NCI-H524 treated with DMSO at 0.1 percent for 48 hours (cell line): ENCODE measurements at places on chromosomes 16 and 17.

DNA sequence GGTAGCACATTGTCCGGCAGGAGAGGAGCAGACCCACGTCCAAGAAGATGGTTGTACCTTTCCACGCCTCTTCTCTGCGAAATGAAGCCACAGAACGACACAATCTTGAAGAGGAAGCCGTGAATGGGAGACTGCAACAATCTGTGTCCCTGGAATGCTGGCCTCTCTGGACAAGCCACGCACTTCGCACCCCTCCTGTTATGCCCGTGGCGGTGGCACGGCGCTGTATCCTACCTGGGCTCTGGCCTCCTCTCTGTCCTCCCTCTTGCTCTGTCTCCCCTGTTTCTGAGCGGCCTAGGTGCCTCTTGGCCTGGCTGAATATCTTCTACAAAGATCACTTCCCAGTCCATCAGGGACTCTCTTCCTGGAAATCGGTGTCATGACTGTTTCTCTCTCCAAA, 717.8 kb downstream of the KCNJ18 start:
- DNase-seq, result no peak

- DNase-seq, result no peak
These were observed 29.4 kb downstream of the IRF8 start for GRCh38 chr16:85928401-85928820.

DNA sequence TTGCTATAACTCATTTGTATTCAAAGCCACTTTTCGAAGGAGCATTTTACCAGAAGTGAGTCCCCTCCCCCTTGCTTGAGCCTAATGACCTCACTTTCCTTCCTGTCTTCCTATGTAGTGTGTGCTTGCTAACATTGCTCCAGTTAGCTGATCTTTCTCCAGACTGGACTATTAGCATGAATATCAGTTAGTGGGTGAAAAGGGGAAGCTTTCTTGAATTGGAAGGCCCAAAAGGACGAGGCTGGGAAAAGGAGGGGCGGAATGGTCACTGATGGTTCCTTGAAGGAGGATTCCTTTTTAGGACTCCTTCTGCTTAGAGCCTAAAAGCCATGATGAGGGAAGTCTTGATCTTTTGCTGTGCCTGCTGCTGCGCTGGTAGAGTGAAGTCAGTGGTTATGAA, 11.9 kb downstream of the MAP3K3 start:
- DNase-seq, result no peak

GRCh38 chr16:60110531-60110930, 1376.4 kb upstream of the GOT2 start:
- no peak for DNase-seq

GRCh38 chr16:27405546-27406451, 3.8 kb downstream of the IL21R start:
- no peak for DNase-seq

- no peak for DNase-seq
These were observed 6.9 kb upstream of the SNF8 start for GRCh38 chr17:48951572-48951971.

- DNase-seq, result no peak
These were observed 19.7 kb downstream of the PHAF1 start for GRCh38 chr16:67129422-67129821.

GRCh38 chr16:58649707-58650106, 20.1 kb upstream of the CNOT1 start:
- DNase-seq, result no peak

GRCh38 chr17:17816240-17816814, 20.5 kb downstream of the SREBF1 start:
- DNase-seq, result no peak

GRCh38 chr17:76134911-76135809, 5.9 kb downstream of the FOXJ1 start:
- no peak for DNase-seq

- no peak for DNase-seq
These were observed at the start of the genes GPS1 and RFNG for GRCh38 chr17:82051776-82052637. Gene GPS1, plus strand, starts transcription at chr17:82051898. Its CDS starts 34 bp downstream, at chr17:82051932. Gene RFNG, minus strand, starts transcription at chr17:82051811. Its CDS starts 45 bp downstream, at chr17:82051766.

DNA sequence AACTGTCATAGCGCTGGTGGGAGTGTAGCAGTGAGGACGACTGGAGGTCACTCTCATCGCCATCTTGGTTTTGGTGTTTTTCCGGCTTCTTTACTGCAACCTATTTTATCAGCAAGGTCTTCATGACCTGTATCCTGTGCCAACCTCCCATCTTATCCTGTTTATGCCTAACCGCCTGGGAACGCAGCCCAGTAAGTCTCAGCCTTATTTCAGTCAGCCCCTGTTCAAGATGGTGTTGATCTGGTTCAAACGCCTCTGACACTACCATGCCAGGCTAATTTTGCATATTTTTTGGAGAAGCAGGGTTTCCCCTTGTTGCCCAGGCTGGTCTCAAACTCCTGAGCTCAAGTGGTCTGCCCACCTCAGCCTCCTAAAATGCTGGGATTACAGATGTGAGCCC, 179.8 kb upstream of the HSBP1 start:
- DNase-seq, result no peak

- DNase-seq, result no peak
These were observed 245.4 kb downstream of the NTN1 start for GRCh38 chr17:9266697-9267117.

- DNase-seq, result no peak
These were observed 244.4 kb downstream of the HS3ST3B1 start for GRCh38 chr17:14545156-14545906.

GRCh38 chr16:67928561-67929364, 2.9 kb downstream of the CTRL start:
- DNase-seq, result no peak

DNA sequence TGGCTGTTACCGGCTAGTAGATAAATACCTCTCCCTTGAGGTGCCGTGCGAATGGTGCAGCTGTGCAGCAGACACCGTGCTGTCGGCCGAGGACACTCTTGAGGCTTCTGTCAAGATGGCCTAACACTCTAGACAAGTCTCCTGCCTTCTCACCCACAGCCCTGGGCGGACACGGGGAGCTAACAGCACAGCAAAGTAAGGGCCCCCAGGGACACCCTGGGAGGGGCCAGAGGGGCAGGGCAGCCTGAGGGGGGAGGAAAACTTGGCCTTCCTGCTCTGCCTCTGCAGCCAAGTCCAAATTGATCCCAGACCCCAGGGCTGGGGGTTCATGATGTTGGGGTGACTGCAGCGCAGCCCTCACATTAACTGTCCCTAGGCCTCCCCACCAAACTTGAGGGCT, 210.2 kb downstream of the RPTOR start:
- no peak for DNase-seq

DNA sequence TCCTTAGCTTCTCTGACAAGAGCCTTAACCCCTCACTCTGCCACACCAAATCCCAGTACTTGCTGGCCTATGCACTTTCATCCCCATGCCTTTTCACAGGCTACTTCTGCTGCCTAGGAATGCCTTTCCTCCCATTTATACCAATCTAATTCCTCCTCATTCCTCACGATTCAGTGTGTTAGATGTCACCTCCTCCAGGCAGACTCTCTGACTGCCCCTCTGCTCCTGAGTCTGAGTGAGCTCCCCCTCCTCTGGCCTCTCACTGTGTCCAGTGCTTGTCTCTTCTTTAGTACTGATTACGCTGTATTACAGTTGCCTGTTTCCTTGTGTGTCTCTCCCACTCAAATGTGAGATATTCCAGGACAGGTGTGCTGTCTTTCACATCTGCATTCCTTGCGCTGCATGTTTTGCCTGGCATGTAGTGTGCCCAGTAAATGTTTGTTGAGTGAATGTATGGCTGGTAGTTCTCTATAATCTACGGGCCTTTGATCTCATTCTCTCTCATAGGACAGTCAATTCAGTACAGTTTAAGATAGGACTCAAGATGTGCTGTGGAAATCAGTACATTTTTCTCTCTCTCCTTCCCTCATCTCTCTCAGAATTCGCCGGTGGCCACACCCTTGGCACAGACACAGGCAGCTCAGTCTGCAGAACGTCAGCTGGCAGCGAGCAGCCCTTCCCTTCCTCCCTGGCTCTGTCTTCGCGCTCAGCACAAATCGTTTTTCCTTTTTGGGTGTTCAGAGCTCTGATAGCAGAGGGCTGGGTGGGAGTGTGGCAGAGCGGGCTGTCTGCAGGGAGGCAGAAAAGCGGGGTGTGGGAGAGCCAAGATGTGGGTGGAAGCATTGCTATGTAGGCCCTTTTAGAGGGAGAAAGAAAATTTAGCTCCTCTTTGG, 18.5 kb downstream of the ARL4D start:
- no peak for DNase-seq

DNA sequence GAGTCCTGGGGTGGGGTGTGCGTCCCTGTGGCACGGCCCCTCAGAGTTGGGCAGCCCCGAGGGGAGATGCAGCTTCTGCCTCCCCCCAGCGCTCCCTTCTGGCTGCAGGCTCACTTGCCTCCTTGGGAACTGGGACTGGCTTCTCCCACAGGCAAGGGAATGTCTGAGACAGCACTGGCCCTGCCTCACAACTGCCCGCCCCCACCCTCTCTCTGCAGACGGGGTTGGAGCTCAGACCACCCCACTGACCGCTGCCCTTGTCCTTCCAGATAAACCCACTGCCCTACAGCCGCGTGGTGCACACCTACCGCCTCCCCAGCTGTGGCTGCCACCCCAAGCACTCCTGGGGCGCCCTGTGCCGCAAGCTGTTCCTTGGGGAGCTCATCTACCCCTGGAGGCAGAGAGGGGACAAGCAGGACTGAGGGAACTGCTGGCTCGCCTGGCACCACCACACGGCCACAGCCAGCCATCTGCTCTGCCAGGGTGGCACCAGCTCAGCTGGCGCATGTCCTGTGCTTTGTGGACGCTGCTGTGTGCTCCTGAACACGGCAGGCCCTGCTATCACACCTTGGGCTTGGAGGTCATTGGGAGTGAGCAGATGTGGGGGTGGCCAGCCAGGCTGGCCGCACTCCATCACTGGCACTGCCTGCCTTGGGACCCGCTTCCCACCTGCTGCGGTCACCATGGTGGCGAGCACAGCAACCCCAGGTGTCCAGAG, 7.1 kb upstream of the RAB40C start:
- DNase-seq, result no peak

DNA sequence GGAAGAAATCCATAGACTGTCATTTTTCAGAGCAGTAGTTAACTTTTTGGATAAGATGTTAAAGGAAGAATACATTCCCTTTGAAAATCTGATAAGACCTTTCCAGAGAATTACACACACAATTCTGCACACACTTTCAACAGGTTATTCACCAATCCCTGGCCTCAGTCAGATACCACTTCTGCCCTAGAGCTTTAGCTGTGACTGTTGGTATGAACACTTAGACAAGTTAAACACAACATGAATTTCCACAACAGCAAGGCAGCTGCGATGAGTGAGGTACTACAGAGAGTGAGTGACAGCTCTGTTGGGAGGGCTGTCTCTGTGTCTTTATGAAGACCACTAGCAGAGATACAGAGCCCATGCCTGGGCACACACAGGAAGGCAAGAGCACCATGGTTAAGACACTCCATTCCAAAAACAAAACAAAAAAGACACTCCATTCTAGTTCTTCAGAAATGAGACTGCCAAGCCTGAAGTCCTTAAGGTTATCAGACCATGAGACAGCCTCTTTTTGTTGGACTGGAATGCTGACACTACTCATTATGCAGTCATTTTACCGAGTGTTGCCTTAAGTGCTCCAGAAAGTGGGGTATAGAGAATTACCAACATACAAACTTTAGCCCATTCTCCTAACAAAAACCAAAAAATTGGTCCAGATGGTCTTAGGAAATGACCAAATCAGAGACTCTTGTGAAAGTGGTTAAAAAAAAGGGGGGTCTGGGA, 42.4 kb downstream of the TOM1L2 start:
- no peak for DNase-seq

- no peak for DNase-seq
These were observed 882 bp upstream of the ATP6V0C start for GRCh38 chr16:2512735-2513404.

GRCh38 chr16:29806099-29806579, at the start of gene MAZ:
Gene MAZ, plus strand, starts transcription at chr16:29806529. Its CDS starts 173 bp downstream, at chr16:29806702.
- no peak for DNase-seq

GRCh38 chr16:28873543-28874201, 4.6 kb upstream of the ATP2A1 start:
- DNase-seq, result no peak

DNA sequence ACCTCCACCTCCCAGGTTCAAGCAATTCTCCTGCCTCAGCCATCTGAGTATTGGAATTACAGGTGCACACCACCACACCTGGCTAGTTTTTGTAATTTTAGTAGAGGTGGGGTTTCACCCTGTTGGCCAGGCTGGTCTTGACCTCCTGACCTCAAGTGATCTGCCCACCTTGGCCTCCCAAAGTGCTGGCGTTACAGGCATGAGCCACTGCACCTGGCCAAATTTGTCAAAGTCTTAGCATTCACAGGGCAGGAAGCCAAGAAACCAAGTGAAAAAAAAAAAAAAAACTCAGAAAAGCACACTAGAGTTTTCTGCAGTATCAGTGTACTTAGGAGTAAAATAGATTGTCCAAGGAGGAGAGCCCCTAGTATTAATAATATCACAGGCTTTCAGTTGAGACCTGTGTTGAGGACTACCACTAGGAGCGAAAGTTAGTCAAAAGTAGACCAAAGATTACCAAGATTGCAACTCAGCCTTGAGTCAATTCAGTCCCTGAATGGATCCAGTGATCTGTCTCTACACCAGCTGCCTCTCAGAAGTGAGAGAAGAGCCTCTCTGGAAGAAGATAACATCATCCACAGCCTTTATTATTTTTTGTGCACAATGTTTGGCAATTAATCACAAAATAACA, 159.7 kb downstream of the CEP112 start:
- DNase-seq, result no peak

DNA sequence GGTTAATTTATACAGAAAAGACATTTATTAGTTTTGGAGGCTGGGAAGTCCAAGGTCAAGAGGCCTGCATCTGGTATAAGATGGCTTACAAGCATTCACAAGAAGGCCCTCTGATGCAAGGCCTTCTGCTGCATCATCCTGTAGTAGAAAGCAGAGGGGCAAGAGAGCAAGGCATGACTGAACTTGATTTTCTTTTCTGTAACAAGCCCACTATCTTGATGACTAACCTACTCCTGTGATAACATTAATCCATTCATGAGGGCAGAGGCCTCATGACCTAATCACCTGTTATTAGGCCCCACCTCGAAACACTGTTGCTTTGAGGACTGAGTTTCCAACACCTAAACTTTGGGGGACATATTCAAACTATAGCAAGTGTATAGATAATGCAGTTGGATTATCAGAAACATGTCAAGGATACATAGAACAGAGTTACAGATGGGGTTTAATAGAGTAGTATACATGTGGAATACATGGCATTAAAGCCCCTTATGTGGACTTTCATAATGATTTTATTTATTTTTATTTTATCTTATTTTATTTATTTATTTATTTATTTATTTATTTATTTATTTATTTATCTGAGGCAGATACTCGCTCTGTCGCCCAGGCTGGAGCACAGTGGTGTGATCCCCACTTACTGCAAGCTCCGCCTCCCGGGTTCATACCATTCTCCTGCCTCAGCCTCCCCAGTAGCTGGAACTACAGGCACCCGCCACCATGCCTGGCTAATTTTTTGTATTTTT, 88.2 kb downstream of the CHD9 start:
- no peak for DNase-seq

- DNase-seq, result peak; percentile 19
These were observed 10.0 kb downstream of the PITPNC1 start for GRCh38 chr17:67386965-67387551.
